GM12865 (cell line): ENCODE measurements at places on chromosomes 11 and 22.

DNA sequence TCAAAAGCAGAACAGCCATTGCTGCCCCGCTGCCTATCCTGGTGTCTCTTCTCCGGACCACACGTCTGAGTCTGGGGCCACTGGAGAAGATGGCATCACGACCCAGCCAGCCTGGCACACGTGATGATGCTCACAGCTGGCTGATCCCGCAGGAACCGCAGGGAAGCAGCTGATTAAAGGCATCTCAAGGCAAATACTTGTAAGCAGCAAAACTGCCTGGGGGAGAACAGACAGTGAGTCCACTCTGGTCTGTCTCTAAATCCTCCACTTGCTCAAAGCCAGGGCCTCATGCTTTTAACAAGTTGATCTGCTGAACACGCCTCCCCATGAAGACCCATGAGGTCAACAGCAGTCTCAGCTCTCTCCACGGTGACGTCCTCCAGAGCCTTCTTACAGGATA, 108.6 kb downstream of the BRD1 start:
- DNase-seq, result no peak

DNA sequence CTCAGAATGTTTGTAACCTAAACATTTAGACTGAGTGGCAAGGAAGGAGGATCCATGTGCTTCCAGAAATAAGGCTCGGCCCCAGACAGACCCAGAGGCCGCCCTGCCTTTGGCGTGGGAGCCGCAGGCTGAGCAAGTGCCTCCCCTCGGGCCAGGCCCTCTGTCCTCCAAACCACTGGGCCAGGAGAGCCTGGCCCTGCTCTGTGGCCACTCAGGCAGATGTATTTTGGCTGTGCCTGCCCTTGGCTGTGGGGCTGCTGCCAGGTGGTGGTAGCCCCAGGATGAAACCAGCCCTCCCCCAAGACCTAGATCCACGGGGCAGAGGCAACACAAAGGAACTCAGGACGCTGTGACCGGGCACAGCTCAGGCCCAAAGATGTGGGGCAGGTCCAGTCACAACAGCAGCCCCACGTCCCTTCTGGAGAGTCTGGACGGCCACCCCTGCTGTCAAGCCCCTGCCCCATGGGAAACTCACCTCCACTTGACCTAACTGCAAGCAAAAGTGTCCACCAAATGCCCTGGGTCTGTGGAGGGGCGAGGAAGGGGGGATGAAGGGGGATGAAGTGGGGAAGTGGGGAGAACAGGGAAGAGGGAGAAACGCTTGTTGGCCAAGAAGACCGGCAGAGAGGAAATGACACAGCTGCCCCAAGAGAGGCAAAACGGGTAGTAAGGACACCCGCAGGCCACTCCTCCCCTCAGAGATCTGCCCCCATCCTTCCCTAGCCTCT, 24.0 kb downstream of the PISD start:
- peak; percentile 87 for DNase-seq

DNA sequence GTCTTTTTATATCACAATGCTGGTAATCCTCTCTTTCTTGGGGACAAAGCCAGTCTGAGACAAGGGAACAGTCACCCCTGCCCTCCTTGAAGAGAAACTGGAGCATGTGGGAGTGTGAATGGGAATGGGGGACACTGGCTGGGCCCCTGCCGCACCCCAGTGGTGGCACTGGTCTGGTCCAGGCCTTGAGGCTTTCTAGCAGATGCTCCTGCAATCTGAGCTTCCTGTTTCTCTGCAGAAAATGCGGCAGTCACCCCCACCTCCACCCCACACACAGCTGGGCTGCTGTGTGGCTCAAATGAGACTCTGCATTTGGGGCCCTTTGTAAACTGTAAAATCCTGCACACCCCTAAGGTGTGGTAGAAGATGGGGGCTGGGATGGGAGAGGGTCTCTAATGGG, 6.6 kb upstream of the MARK2 start:
- no peak for DNase-seq

GRCh38 chr11:59273373-59273841, 60.7 kb upstream of the MPEG1 start:
- peak; percentile 79 for DNase-seq

- peak; percentile 79 for DNase-seq
Observed at GRCh38 chr11:72069787-72070251, 10.5 kb downstream of the NUMA1 start.

GRCh38 chr11:6248248-6248647, 9.4 kb downstream of the CNGA4 start:
- no peak for DNase-seq

DNA sequence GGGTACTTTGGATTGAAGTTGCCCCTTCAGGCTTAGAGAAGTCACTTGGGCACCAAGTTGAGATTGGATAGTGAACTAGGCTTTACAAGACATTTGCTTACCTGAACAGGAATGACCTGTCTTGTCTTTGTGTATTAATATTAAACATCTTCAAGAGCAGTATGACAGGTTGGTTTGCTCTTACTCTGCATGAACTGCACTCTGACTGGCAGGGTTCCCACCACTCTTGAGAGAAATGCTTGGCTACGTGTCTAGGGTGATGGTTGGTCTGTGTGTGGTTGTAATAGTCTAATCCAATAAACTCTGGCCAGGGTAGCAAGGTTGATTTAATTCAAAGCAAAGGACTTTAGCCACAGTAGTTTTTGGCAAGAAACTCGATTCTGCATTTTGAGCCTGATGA, 20.1 kb upstream of the SPTBN2 start:
- DNase-seq, result no peak

DNA sequence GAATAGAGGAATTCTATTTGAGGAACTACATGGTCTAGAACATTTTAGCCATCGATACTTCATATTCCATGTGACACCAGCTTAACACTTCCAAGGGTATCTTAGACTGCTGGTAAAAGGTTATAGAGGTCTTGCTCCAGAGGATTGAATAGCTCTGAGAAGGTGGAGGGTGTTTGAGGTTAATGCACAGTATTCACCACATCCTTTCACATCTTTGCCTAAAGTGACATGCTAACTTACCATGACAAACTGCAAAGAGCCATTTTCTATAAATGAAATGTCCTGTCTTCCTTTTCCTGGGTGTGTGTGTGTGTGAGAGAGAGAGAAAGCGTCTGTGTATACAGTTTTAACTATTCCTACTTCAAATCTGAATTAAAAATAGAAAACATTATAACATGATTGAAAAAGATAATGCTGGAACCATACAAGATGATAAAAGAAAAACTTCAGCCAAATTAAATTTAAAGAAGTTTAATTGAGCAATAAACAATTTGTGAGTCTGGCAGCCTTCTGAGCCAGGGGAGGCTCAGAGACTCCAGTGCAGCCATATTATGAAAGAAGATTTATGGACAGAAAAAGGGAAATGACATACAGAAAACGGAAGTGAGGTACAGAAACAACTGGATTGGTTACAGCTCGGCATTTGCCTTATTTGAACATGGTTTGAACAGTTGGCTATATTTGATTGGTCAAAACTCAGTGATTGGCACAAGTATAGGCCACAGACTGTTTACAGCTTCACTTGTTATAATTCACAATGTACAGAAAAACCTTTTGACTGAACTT, 320.9 kb upstream of the CCDC179 start:
- no peak for DNase-seq

- DNase-seq, result no peak
Observed at GRCh38 chr22:36965696-36966095, 52.3 kb downstream of the CSF2RB start.

- no peak for DNase-seq
Observed at GRCh38 chr22:28023774-28024173, 104.7 kb upstream of the PITPNB start.

- no peak for DNase-seq
Observed at GRCh38 chr11:87560352-87560751, 522.6 kb downstream of the TMEM135 start.

DNA sequence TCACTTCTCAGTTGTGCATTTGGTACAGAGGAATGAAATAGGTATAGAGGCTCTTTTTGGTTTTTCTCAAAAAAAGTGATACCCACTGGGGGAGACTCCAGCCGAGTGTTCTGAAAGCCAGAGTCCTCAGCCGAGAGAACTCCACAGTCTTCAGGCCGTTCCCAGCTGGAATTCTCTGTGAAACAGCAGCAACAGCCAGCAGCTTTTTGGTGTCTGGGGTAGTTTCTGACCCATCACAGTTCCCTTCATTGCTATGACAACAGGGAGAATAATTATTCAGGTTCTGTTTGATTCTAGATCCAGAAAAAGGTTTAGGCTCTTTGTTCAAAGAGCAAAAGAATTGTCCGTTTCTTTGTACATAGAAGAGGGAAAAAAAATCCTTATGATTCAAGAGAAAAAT, 84.6 kb downstream of the C22orf31 start:
- DNase-seq, result no peak

- no peak for DNase-seq
Observed at GRCh38 chr22:35375031-35375430, 5.9 kb upstream of the HMOX1 start.

- DNase-seq, result no peak
Observed at GRCh38 chr11:116457336-116458007, 315.3 kb downstream of the BUD13 start.

GRCh38 chr22:44585559-44586350, 87.7 kb upstream of the RTL6 start:
- DNase-seq, result no peak

DNA sequence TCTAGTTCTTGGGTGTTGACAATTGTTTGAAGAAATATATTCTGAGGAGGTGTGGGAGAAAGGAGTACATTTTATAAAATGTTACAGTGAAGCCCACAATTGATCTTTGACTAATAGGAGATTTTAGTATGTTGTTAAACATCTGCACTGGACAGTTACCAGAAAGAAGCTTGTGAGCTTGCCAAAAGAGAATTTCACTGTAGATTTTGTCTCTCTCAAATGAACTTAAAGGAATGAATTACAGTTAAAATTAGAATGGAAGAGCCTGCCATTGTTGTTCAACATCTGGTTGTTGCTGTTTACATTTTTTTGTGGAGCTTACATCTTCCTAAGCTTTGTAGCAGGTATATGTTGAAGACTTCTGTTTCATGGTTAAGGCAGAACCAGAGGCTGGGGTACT, 620.5 kb upstream of the CCDC179 start:
- DNase-seq, result no peak

GRCh38 chr11:8586184-8586583, 7.8 kb downstream of the STK33 start:
- DNase-seq, result no peak

- no peak for DNase-seq
Observed at GRCh38 chr11:86748296-86748695, 52.0 kb upstream of the PRSS23 start.

DNA sequence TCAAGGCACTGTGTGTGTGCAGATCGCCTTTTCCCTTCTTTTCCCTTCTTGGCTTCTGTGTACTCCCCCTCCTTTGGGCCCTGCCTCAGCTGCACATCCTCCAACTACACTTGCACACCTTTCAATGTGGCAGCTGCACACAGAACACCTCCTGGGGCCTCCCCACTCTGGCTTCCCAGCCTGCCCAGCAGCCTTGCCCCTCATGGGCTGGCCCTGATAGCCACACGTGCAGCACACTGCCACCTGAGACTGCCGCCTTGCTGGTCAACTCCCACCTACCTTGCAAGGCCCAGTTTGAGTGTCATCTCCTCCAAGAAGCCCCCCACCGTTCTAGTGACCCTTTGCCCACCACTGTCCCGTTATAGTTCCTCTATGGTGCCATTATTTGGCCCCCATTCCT, 77.3 kb upstream of the ARFGAP3 start:
- peak; percentile 33 for DNase-seq

- DNase-seq, result no peak
Observed at GRCh38 chr22:17980015-17980590, 44.3 kb downstream of the MICAL3 start.

DNA sequence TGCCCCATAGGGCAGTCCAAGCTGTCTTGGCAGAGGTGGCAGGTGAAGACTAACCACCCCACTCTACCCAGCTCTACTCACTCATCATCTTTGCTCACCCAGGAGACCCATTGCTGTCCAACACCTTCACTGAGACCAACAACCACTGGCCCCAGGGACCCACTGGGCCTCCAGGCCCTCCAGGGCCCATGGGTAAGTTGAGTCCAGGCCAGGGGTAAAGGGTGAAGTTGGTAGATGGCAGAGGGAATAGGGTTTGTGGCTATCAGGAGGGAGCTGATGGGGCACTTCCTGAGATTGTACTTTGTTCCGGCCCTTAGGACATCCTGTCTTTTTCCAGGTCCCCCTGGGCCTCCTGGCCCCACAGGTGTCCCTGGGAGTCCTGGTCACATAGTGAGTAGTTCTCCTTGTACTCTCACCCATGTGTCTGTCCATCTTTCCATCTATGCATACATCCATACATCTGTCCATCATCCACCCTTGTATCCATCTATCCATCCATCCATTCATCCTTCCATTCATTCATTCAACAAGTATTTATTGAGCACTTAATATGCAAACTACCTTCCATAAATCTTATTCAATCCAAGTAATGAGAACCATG, 27.7 kb downstream of the EMID1 start:
- no peak for DNase-seq

DNA sequence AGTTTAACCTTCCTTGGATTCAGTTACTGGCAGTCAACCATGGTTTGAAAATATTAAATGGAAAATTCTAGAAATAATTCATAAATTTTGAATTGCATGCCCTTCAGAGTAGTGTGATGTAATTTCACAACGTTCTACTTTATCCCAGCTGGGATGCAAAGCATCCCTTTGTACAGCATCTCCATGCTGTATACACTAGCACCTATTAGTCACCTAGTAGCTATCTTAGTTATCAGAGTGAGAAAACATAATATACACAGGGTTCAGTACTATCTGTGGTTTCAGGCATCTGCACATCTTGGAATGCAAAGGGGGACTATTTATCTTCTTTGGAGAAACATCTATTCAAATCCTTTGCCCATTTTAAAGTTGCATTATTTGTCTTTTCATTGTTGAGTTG, 30.8 kb downstream of the CBL start:
- DNase-seq, result no peak

DNA sequence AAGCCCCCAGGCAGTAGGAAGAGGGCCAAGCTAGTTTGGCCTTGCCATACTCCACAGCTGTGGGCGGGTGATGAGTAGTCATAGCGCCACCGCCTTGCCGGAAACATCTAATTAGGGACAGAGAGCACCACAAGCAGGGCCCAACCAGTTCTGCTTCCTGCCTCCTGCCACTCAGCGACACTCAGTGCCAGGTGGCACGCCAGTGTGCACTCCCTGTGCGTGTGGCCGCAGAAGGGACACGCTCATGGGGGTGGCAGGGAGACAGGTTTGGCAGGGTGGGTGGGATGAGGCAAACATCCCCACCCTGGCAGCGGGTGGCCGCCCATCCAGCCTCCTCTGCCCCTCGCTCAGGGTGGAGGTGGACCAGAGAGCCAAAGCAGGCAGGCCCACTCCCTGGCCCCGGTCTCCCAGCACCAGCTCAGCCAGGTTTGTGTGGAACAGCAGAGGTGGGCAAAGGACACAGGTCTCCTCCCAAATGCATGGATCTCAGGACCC, 4.9 kb downstream of the OVOL1 start:
- DNase-seq, result peak; percentile 88

GRCh38 chr22:37566903-37567798, 6.9 kb downstream of the CDC42EP1 start:
- DNase-seq, result peak; percentile 94

- DNase-seq, result no peak
Observed at GRCh38 chr11:65872586-65873317, at the start of gene EFEMP2. TSS of gene EFEMP2 (minus strand) at chr11:65872800. CDS start at chr11:65872354, 446 bp downstream.

GRCh38 chr11:78370406-78371172, 47.0 kb downstream of the GAB2 start:
- no peak for DNase-seq

GRCh38 chr11:101436511-101437142, 147.2 kb downstream of the TRPC6 start:
- DNase-seq, result peak; percentile 56
